ENCODE measurements at places on chromosomes 5 and 9. TPM values are rescaled to one million over a fixed set of nuclear protein-coding genes. Genes with fewer than 3 reads are reported as not detected.
A peak's percentile ranks its signal among the peaks of the same experiment; 100 is the strongest.

Gene NADK2
- 52.6 TPM for polyA plus RNA-seq

Gene PLAC8L1
- polyA plus RNA-seq: 1.00 TPM

DNA sequence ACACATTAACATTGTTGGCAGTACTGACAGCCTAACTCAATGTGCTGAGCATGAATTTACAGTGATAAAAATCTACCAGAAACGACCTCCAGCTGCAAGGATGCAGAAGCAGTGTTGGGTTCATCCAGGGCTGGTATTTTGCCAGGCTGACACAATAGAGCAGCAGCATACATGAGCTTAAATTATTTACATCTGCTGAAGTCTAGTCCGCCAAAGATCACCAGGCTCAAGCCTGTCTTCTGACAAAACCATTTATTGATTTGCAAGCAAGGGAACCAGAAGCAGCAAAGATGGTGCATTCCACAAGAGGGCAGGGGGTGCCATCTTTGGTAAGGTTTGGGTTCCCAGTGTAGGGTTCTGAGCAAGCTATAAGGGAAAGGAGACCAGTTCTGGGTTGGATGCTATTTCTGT, 8.7 kb upstream of the C5orf34 start:
- no peak for DNase-seq

DNA sequence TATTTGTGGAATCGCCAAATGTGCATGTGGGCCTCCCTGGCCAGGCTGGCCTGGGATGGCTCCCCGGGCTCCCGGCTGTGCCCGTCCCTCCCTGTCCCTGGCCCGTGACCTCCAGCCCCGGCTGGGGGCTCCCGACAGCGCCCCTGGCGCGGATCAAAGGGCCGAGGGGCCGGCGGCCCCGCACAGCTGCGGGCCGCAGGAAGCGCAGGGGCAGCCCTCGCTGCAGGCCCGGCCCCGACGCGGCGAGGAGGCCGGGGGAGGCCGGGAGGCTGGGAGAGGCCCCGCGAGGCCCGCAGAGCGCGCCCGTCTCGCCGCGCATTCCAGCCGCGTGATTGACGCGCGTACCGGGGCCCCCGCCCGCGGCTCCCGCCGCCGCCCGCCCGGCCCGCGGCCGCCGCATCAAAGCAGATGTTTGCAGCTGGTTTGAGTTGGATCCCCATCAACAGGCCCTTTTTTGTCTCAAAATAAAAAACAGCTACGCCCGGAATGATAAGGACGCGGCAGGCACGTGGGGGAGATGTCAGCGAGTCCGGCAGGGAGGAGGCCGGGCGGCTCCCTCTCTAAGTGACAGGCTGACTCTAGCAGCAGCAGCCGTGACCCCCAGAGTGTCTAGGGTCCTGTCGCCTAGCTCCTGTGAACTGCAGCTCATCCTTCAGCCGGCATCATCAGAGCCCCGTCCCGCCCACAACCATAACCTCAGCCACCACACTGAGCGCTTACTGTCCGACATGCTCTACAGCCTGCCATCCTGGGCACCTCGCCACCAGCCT, 69.4 kb downstream of the LMX1B start:
- no peak for DNase-seq

GRCh38 chr5:63164838-63165535, 586.4 kb downstream of the LRRC70 start:
- no peak for DNase-seq

DNA sequence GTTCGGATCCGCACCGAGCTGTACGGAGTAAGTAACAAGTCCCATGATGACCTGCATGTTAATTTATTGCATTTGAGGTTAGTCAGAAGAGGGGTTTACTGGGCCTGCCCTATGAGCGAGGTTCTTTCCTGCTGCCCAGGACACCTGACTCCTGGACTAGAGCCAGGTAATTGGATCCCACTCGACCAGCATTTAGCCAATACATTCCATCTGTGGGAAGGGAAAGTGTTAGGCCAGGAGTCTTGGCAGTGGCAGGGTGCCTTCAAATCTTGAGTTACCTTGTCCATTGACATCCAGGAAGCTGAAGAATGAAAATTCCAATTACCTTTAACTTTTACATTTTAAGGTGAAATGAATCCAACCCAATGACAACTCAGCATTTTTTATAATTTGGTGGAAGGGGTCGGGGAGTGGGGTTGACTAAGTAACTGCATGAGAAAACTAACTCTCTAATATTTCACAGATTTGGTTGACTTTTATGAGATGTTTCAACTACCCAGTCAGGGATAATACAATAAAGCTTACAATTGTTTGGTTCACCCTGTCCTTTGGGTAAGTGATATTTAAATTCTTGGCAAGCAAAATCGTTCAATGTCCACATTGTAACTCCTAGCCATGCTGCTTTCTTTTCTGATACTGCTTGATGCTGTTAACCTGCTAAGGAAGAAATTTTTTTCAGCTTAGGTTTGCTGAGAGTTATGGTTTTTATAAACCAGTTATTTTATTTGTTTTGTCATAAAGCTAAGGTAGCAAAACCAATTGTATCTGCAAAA, 111.6 kb upstream of the IQGAP2 start:
- peak; percentile 16 for DNase-seq

Gene MED27
- polyA plus RNA-seq: 22.3 TPM

Gene TAF11L5
- not detected for polyA plus RNA-seq

DNA sequence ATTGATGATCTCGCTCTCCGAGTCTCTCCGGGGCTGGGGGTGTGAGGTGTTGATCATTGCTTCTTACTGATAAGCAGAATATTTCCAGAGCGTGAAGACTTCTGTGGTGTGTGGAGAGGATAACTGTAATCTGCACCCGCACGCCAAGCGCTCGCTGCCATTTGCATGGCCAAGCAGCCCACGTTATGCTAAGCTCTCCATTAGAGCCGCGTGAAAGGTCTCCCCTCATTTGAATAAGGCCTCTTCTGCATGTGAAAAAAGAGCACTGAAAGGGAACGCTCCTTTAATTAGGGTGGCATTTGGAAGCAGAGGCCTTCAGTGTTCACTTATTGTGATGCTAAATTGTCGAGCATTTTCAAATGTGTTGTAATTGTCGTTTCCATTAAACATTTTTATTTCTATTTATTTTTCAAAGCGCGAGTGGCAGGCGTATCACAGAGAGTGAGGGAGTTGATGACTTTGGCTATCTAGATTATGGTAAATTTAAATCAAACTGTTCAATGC, 163.6 kb upstream of the IRX2 start:
- no peak for DNase-seq

DNA sequence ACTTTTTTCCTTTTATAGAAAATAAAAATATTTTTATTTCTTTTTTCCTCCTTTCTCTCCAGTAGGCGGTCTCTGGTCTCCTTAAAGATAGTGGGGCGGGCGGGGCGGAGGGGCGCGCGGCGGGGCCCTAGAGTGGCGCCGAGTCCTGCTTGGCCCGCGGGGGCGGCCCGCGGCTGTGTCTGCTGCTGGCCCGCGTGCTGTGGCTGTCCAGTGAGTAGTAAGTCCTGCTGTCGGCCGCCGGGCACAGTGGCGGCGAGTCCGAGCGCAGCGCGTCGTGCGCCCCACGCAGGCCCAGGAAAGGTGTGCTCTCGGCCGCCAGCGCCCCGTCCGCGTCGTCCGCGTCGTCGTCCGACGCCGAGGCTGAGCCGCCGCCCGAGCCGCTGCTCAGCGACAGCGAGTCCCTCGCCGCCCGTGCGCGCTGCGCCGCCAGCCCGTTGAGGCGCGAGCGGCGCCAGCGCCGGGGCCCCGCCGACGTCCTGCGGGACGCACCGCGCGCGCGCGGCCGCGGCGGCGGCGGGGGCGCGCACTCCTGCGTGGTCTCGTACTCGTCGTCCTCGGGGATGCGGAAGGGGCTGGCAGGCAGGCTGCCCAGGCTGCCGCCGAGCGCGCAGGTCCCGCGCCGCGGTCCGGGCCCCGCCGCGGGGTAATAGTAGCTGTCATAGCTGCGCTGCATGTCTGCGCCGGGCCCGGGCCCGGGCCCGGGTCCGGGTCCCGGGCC, 52.3 kb downstream of the PSD2 start:
- DNase-seq: peak; percentile 60

Gene SLC9A3
- 46.7 TPM for polyA plus RNA-seq

DNA sequence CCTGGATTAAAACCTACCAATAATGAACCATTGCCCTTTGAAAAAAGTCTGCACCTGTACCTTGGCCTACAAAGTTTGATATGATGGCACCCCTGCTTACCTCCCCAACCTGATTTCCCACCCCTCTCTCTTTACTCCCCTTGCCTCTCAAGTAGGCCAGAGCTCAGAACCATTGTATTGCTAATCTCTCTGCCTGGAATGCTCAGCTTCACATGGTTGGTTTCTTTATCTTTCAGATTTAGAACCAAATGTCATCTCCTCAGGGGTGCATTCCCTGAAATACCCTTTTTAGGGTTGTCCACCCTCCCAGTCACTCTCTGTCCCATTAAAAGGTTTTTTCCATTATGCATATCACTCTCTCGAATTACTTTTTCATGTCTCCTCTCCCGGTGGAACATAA, 116.6 kb upstream of the VCAN start:
- DNase-seq: no peak

DNA sequence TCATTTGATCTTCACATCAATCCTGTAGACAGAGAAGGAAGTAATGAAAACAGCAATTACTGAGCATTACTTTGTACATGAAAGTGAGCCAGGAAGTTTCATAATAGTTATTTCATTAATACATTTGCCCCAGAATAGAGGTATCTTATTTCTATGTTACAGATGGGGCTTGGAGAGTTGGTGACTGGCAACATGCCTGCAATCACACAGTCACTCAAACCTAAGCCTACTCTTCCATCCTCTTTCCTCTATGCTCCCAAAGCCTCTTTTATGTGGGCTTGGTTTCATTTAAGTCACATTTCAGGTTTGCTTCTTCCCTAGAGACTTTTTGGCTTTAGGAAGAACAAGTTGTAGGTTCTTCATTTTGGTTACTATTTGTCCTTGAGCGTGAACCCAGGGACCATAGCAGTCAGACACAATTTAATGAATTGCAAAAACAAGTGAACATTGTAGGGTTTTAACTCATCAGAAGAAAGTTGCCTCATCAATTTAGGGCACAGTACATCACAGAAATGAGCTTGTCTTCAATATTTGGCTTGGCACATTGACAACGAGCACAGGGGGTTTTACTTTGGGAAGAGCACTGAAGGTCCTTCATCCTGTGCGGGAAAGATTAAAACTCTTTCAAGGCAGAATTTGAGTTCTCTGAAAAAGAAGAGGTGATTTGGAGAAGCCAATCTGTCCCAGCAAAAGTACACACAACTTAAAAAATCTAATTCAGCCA, 381.1 kb downstream of the TMEM38B start:
- DNase-seq: no peak

- DNase-seq: no peak
Measured at GRCh38 chr5:76388236-76388635, 14.8 kb upstream of the IQGAP2 start.

- DNase-seq: no peak
Measured at GRCh38 chr9:118281772-118282171, 577.6 kb downstream of the TLR4 start.

- DNase-seq: no peak
Measured at GRCh38 chr9:69916950-69917349, 96.3 kb downstream of the CFAP95 start.

DNA sequence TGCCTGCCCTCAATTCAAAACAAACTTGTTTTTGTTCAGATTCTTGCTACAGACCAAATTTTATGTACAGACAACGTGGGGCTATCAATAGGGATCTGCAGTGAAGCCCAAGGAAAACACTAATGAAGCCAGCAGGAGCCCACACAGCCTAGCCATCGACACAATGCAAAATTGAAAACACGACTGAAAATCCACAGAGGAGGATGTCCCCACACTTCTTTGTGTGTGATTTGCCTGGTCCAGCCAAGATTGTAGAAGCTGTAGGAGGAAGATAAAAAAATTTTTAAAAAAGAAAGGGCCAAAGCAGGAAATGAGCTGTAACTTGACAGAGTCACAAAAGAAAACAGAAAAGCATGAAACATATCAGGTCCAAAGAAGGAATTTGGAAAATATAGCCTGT, 34.8 kb downstream of the HTR4 start:
- DNase-seq: no peak

DNA sequence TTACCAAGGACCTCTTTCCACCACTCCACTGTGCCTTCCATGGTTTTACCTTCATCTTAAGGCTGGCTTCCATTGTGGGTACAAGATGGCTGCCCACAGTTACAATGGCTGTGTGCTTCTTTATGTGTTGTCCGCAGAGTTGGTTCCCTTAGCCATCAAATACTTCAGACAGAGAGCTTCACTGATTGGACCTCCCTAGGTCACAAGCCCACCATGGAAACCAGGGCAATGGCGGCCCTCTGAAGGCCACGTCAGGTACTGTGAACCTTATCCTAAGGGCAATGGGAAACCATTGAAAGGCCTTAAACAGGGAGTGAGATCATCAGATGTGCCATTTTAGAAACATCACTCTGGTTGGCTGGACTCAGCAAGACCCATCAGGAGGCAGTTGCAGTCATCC, 2.9 kb upstream of the ARHGEF39 start:
- DNase-seq: no peak

- peak; percentile 37 for DNase-seq
Measured at GRCh38 chr9:71285191-71285656, 163.8 kb upstream of the TRPM3 start.
